ENCODE measurements at places on chromosomes 1 and 21.

DNA sequence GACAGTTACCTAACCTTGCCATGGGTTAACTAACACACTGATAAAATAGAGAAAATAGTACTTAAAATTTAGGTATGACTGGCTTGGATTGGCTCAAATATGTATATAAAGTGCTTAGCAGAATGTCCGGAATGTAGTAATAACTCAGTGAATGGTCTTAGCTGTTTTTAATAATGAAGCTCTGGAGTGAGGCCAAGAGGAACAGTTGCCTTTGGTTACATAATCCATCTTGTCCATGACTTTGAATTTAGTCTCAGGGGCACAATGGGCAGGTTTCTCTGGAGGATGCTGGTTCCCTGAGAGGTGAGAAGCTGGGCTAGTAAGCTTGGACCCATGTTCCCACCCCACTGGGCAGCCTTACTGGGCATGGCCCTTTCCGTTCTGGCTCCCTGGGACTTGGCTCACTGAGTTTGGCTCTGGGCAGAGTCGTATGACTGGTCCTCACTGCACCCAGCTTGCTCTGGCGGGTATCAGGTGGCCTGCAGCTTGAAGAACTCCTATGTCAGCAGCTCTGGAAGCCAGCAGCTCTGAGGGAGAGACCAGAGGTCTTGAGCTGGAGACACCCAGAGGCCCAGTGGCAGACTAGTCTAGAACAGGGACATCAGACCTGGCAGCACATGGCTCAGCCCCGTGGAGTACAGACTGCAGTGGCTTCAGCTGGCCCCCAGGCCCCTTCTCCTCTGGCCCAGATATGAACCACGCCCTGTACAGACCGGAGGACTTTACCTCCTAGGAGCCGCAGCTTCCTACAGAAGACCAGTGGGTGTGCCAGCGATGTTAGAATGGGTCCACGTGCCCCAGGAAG is 40.4 kb downstream of the TENT5C start:
- H3K36me3 ChIP-seq, result no peaks in the 10 kb centered on the region
- peaks cover 2% of the 10 kb centered on the region for H3K27me3 ChIP-seq
- no peak for DNase-seq
- no peak overlapping the region for H3K27ac ChIP-seq
- no peak overlapping the region for H3K4me3 ChIP-seq

- H3K27ac ChIP-seq, result peak overlapping the region; percentile 28
- H3K4me3 ChIP-seq, result no peak overlapping the region
- DNase-seq, result no peak
These were observed 5.9 kb downstream of the OTUD3 start for GRCh38 chr1:19888112-19888511.

DNA sequence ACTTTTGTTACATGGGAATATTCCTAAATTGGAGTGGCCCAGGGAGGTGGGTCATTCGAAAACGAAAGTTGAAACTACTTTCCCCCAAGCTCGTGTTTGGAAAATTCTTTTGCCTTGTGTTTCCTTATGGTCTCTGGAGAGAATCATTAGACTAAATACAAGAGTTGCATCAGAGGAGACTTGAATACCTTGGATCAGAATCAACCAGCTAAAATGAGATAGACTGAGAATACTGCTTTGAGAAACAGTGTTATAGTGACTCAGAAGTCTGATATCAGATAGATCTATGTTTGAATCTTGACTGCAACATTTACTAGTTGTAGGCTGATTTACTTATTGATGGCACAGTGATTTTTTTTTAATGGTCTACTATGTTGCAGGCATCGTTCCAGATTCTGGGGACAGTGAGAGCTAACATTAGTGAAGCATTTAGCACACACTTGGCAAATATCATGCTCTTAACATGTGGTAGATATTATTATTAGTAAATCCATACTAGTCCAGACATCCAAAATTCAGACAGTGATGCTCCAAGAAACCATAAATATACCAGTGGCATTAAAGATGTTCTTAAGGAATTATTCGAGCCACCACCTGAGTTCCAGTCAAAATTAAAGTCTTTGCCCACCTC is 12.9 kb upstream of the ACTN2 start:
- no peak overlapping the region for H3K4me3 ChIP-seq
- H3K27ac ChIP-seq, result no peak overlapping the region
- no peaks in the 10 kb centered on the region for H3K4me1 ChIP-seq
- H3K27me3 ChIP-seq, result no peaks in the 10 kb centered on the region

DNA sequence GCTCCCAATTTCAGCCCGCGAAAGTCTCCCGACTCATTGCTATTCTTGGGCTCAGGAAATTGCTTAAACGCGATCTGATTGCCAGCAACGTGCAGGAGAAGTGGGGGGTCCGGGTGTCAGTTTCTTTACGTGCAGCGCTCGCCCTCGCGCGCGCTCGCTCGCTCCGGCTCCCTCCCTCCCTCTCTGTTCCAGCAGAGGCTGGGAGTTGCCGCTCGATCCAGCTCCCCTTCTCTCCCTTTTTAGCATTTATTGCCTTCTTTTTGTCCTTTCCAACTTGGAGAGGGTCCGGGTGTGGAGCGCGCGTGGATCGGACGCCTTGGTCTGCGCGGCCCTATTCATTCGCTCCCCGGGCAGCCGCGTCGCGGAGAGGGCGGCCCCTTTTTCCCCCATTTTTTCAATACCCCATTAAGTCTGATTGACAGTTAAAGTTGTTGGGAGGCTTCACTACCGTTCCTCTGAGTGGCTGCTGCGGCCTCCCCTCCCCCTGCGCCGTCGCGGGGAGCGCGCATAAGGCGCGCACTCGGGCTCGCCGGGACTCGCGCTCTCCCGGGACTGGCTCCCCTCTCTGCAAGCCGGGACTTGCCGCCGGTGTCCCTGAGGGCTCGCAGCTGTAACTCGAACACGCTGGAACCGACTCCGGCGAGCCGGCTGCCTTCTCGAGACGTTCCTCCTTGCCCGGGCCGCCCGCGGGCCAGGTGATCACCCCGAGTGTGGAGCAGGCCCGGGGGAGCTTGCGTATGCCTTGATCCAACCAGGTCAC is at the start of gene DHRS3:
DHRS3 (minus strand) TSS at position 310 of the 760 bp plus-strand sequence. CDS start 862 bp downstream, outside the sequence.
- peak within 1 kb of the TSS; percentile 72 for H3K27ac ChIP-seq
- peaks cover 29% of the 10 kb centered on the region for H3K4me1 ChIP-seq
- peak; percentile 74 for DNase-seq
- H3K4me3 ChIP-seq, result peak within 1 kb of the TSS; percentile 93
- no peaks in the 10 kb centered on the region for H3K36me3 ChIP-seq

DNA sequence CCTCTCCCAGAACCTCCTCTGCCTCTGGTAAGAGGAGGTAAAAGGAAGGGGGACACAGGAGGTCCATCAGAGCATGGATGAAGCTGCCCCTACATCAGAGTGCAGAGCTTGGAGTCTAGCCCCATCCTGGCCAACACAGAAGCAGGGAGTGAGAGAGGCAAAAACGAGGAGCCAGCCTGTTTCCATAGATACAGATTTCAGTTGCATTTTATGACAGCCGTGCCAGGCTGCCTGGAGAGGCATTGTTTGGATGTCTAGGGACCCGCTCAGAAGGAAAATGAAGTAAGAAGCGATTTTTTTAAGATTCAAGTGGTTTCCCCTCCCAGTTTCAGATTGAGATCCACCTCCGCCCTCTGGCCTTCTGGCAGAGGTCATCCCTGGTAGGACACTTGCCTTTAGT is 11.5 kb upstream of the GJA8 start:
- H3K27ac ChIP-seq, result no peak overlapping the region
- H3K27me3 ChIP-seq, result no peaks in the 10 kb centered on the region
- no peak overlapping the region for H3K4me3 ChIP-seq
- peaks cover 15% of the 10 kb centered on the region for H3K4me1 ChIP-seq

- H3K36me3 ChIP-seq, result no peaks in the 10 kb centered on the region
- DNase-seq, result no peak
- H3K4me3 ChIP-seq, result no peak overlapping the region
- peaks cover 2% of the 10 kb centered on the region for H3K27me3 ChIP-seq
These were observed 12.3 kb downstream of the ID3 start for GRCh38 chr1:23546897-23547584.

DNA sequence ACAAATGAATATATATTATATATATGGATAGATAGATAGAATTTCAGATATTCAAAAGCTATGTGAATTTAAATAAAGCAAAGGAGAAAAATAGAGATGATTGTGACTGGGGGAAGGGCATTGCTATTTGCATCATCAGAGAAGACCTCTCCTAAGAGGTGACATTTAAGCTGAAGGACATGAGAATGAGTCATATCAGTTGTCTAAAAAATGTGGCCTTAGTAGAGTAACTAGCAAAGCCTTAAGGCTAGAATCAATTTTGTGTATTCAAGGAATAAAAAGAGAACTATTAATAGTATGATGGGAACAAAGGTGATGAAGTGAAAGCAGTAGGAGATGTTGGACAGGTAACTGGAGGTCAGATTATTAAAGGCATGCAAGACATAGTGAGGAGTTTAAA is 34.8 kb upstream of the SLC35F3 start:
- H3K4me1 ChIP-seq, result no peaks in the 10 kb centered on the region
- DNase-seq, result no peak
- peaks cover 4% of the 10 kb centered on the region for H3K27me3 ChIP-seq

DNA sequence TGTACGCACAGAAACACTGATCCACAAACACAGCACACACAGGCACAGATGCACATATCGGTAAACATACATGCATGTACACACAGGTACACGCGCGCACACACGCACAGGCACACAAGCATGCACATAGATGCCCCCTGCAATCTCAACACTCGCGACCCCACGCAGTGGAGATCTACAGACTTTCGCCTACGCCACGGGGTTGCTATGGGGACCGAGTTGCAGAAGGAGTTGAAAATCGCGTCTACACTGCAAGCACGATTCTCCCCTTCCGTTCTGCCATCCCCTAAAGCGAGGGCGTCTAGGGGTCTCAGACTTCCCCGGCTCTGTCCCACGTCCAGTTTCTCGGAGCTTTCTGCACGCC is 826 bp downstream of the TRIM17 start:
- H3K27me3 ChIP-seq, result peaks cover 17% of the 10 kb centered on the region
- peak overlapping the region; percentile 45 for H3K27ac ChIP-seq
- peak overlapping the region; percentile 84 for H3K4me3 ChIP-seq
- peaks cover 5% of the 10 kb centered on the region for H3K36me3 ChIP-seq
- H3K4me1 ChIP-seq, result peaks cover 8% of the 10 kb centered on the region

DNA sequence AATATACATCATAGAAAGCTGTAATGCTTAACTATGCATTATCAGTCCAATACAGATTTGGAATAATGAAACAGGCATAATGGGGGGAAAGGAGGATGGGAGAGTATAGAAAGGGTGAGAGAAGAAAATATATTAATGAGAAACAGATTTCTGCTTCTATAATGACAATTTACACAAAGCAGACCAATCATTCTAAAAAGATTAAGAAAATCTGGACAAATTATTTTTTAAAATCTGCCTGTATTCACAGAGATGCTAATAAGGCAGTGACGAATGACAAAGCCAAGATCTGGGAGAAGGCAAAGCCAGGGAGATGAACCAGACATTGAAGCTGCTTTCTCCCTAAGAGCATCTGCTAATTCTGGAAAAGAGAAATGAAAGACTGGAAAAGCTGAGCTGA is 50.0 kb downstream of the SPATA6 start:
- DNase-seq, result no peak
- no peaks in the 10 kb centered on the region for H3K27me3 ChIP-seq
- no peak overlapping the region for H3K27ac ChIP-seq
- no peaks in the 10 kb centered on the region for H3K36me3 ChIP-seq
- H3K4me3 ChIP-seq, result no peak overlapping the region

DNA sequence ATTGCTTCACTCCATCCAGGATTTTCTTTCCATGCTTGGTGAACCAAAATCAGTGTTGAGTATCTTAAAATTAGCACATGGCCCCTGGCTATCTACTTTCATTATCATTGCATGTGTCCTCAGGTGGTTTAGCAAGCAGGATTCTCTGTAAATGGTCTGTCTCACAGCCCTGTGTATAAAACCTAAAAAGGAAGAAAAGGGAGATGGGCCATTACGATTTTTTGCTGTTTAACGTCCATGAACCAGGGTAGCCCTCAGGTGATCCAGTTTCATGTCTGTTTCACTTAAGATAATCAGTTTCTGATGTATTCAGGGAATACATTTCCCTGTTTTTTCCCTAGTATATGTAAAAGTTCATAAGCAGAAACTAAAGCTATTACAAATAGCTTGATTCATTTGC is 238.2 kb downstream of the NFIA start:
- no peak overlapping the region for H3K4me3 ChIP-seq
- no peak for DNase-seq
- no peak overlapping the region for H3K27ac ChIP-seq
- H3K36me3 ChIP-seq, result no peaks in the 10 kb centered on the region
- H3K4me1 ChIP-seq, result peaks cover 14% of the 10 kb centered on the region

- H3K4me1 ChIP-seq, result peaks cover 13% of the 10 kb centered on the region
- H3K27me3 ChIP-seq, result no peaks in the 10 kb centered on the region
- no peak for DNase-seq
- no peaks in the 10 kb centered on the region for H3K36me3 ChIP-seq
- H3K4me3 ChIP-seq, result no peak overlapping the region
These were observed 46.8 kb upstream of the DIPK1A start for GRCh38 chr1:93007941-93008577.

DNA sequence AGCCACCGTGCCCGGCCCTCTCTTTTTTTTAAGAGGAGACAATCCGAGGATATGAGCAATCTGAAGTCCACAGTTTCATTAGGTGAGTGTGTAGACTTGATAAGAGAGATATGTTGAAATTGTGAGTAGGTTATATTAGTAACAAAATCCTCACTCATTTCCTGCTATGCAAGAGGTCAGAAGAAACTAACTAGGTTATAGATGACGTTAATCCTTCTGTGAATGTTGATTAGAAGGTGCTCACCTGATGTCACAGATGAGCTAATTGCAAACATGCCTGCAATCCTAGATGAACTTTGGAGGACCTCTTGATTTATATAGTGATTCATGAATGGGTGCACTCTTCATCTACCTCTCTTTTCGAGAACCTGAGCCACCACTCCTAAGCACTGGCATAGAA is 29.3 kb downstream of the NTMT2 start:
- H3K27me3 ChIP-seq, result no peaks in the 10 kb centered on the region
- H3K4me1 ChIP-seq, result no peaks in the 10 kb centered on the region
- no peak overlapping the region for H3K27ac ChIP-seq
- H3K4me3 ChIP-seq, result no peak overlapping the region

DNA sequence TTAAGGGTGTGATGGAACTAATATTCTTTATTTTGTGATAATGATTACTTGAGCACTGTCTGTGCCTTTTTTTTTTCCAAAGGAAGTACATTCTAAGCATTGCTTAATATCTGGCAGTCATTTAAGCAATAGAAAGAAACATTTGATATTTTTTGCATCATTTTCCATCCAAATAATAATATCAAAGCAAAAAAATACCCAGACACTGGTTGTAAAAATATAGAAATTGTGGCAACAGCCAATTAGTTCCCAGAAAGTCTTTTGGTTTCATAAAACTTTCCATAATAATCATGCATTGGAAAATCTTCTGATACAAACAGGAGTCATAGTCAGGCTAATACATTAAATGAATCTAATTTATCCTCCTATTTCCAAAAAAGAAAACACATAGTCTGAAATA is 629.3 kb upstream of the ADAMTS5 start:
- no peak overlapping the region for H3K27ac ChIP-seq
- H3K36me3 ChIP-seq, result no peaks in the 10 kb centered on the region
- DNase-seq, result no peak
- H3K27me3 ChIP-seq, result no peaks in the 10 kb centered on the region
- H3K4me1 ChIP-seq, result peaks cover 6% of the 10 kb centered on the region

DNA sequence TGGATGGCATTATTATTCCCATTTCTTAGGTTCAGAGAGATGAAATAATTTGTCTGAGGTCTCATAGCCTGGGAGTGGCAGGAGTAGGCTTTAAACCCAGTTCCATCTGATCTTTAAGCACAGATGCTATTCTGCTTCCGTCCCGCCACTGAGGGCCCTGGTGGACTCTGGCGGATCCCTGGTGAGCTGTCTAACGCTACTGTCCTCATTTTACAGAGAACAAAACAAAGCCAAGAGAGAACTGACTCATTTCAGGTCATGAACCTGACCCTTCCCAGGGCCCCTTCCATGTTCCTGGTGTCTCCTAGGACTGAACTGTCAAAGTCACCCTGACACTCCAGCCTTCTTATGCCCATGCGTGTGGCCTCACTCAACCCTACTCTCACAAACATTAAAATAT is 3.1 kb upstream of the GALE start:
- peaks cover 21% of the 10 kb centered on the region for H3K36me3 ChIP-seq
- no peak overlapping the region for H3K27ac ChIP-seq
- peaks cover 20% of the 10 kb centered on the region for H3K4me1 ChIP-seq
- no peak overlapping the region for H3K4me3 ChIP-seq
- H3K27me3 ChIP-seq, result peaks cover 6% of the 10 kb centered on the region
